ENCODE measurements at places on chromosomes 12 and 14.

DNA sequence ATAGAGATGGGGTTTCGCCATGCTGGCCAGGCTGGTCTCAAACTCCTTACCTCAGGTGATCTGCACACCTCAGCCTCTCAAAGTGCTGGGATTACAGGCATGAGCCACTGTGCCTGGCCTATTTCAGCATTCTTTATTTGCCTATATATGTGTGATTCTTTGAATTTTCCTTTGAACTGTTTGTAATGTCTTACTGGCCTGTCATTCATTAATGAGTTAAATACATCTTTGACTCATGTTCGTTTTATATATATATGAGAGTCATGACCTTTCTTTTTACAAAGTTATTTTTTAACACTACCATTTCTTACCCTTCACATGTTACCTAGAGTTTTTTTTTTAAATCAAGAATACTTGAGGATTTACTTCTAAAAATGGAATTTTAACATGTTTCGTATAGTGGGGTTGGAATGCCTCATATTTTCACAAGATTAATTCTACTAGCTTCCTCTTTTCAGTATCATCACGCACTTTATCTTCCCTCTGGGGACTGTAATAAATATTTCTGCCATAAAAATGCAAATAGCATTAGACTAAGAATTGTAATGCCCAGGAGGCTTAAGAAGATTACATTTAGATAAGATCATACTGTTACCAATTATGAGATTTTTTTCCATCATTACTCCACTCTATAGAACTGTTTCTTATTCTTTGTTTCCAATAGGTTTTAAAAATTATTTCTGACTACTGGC, 66.7 kb downstream of the NTN4 start:
- no peak for DNase-seq

DNA sequence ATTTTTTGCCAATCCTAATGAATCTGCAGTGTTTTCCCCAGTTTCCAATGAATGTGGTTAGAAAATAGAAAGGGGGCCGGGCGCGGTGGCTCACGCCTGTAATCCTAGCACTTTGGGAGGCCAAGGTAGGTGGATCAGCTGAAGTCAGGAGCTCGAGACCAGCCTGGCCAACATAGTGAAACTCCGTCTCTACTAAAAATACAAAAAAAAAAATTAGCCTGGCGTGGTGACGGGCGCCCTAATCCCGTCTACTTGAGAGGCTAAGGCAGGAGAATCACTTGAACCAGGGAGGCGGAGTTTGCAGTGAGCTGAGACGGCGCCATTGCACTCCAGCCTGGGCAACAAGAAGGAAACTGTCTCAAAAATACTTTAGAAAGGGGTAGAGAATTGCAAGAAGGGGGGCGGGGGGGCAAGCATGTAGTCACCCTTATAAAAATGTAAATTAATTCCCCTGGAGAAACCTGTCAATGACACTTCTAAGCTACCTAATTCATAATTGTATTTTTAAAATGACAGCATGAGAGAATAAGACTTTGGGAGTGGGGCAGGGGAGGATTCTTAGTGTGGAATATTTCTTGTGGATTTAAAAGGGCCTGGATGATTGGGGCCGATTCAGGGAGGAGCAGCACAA, 1.7 kb downstream of the KLHDC2 start:
- peak; percentile 6 for DNase-seq

DNA sequence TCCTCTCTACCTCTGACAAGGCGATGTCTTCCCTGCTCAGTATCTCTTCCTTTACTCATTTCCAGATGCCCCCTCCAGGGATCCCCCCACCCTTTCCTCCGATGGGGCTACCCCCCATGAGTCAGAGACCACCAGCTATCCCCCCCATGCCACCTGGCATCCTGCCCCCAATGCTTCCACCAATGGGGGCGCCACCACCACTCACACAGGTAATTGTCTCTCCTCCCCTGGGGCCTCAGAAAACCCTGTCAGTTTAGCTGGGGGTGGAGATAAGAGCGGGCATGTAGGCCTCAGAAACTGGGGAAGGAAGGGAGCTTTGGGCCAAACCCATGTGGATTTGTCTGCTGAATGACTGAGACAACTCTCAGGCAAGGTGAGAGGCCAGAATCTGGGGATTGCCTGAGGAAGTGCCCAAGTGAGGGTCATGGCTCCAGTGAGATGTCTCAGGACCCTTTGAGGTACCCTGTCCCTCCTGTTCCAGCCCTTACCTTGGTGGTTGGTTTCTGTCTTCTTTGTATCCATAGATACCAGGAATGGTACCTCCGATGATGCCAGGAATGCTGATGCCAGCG, 8.1 kb downstream of the PRPF40B start:
- no peak for DNase-seq

- DNase-seq, result no peak
These were observed 123.8 kb downstream of the AACS start for GRCh38 chr12:125189015-125189414.

DNA sequence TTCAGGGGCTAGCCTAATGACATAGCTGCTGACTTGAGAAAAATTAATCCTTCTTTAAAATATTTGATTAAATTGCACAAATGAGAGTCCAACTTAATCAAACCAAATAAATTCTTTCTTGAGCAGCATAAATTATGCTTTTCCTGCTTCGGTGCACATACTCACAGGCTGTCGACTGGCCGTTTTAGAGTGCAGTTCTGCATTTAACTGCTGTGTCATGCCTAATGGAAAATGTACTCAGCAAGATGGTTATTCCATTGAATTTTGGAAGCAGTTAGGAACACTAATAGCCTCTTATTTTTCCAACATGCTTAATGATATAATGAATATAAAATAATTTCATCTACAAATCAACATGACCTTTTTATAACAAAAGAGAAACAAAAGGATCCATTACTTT, 266.1 kb upstream of the LRIG3 start:
- no peak for DNase-seq

DNA sequence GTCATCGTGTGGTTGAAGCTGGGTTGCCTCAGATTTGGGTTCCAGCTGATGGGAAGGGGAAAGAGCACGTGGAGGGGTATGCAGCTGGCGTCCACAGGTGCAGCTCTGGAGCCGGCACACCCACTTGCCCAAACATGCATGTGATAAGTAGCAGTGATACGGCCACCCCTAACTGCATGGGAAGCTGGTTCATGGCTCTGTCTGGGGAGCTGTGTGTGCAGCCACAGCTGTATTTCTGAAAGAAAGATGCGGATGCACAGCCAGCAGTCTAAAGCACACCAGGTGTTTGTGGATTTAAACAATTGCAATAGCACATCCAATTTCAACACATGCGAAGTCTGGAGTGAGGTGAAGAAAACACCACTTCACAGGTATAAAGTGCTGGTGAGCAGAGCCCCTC, 181.4 kb downstream of the EFCAB11 start:
- peak; percentile 60 for DNase-seq

GRCh38 chr12:99152337-99152736, 495.2 kb upstream of the GARIN6 start:
- no peak for DNase-seq

DNA sequence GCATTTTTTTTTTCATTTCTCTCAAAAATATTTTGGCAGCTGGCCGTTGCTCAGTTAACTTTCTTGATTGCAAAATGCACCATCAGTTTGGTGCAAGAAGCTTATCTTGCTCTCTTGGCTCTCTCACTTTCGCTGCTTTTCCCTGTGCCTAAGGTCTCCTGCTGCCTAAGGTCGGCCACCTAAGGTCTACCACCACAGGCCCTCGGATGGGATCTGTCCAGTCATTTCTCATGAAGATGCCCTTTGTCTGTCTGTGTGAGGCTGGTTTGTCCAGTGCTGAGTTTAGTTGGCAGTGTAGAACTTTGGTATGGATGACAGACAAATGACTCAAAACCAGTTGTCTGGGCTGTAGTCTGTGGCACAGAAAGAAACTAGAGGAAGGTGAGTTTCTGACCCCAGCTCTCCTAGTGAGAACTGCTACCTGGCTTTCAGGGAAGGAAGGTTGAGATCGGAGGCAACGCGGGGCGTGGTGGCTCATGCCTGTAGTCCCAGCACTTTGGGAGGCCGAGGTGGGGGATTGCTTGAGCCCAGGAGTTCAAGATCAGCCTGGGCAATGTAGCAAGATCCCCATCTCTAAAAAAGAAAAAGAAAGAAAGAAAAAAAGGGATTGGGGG, 2.6 kb downstream of the MLXIP start:
- DNase-seq, result no peak

DNA sequence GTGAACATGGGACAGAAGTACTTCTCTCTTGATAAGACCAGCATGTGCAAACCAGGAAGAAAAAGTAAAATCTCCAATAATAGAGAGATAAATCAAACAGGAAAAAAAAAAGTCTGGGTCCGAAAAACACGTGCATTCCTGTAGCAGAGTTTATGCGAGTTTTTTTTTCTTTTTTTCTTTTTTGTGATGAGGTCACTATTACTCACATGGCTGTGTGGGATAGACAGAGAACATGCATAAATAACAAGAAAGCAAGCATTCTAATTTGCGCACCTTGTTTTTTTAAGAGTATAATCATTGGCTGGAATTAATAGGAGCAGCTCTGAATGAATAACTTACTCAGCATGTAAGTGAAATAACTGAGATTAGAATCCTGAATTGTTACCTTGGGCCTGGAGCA, 91.9 kb upstream of the CPM start:
- no peak for DNase-seq

DNA sequence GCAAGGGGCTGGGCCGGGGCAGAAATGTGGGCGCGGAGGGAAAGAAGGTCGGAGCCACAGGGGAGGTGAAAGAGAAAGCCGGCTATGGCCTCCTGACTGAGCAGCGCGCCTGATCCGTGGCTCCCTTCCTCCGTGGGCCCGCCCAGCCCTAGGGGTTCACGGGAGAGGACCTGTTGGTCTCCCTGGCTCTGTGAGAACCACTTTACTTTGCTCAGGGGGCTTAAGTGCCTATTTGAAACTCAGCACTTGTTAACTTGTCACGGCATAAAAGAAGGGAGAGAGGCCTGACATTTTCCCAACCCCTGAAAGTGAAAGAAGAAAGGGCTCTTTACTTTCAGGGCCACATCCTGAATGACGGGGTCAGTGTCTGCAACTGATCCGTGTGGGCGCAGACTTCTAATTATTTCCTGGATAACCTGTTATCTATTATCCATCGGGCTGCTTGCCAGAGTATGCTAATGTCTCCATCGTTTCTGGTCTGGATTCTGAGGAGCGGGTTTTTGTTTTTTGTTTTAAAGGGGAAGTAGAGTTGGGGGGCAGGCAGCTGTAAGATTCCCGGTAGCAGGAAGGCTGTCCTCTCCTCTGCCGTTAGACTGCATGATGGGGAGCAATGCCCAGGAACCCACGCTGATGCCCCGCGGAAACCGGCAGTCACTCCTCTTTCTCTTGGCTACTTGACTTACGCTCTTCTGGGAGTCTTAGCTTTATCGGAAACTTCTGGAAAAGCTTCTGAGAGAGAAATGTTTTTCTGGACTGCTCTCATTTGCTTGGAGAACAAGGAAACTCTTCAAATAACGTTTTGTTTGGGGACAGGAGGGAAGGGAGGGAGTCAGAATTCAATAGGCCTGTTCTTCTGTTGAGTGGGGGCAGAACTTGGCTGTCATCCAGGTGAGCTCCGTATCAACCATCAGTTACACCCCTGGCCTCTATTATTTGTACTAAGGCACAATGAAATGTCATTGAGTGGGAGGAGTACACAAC, 127.7 kb upstream of the MAX start:
- DNase-seq, result peak; percentile 91

- DNase-seq, result no peak
These were observed 363.8 kb downstream of the NAV3 start for GRCh38 chr12:78194448-78194847.

- peak; percentile 15 for DNase-seq
These were observed 401.4 kb downstream of the RPL10L start for GRCh38 chr14:46250113-46250703.

DNA sequence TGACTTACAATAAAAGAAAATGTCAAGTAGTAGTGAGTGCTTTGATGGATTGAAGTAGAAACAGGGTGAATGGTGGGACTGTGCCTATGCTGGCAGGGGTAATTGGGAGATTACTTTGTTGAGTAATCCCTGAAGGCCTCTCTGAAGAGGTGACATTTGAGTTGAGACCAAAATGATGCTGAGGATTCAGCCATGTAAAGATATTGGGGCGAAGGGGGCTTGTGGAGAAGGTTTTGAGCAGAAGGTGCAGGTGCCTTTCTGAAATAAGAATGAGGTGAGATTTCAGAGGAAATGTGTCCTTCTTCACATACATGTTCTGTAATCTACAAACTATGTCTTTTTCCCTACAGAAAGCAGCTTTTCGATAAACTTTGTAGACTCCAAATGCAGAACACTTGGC, 8.0 kb downstream of the GNG2 start:
- DNase-seq, result no peak

- DNase-seq, result no peak
These were observed 12.7 kb downstream of the CCND2 start for GRCh38 chr12:4286228-4286627.

GRCh38 chr14:64118892-64119291, 175.3 kb downstream of the ESR2 start:
- DNase-seq, result no peak

GRCh38 chr14:61586544-61587055, 108.7 kb upstream of the HIF1A start:
- DNase-seq, result no peak

DNA sequence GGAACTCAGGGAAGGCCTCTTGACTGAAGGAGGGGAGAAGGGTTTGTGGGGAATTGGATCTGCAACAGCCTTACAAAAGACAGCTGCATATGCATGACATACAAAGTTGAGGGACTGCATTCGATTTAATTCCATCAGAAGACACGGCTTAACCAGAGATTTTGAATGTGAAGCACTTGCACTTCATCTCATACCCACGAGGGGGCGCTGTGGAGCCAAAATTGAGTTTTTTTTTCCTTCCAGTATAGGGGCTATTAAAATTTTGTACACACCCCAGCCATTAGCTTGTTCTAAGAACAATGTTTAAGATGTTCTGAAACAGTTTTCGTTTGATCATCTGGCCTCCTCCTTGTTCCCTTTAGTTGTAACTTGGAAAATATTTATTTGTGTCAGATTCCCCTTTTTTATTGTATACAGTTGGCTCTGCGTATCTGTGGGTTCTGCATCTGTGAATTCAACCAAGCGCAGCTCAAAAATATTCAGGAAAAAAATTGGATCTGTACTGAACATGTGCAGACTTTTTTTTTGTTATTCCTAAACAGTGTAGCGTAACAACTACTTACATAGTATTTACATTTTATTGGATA, 1.6 kb downstream of the SUDS3 start:
- DNase-seq, result peak; percentile 82

Data from NCI-H510A treated with DMSO at 0.1 percent for 48 hours (cell line).